ENCODE measurements at places on chromosomes 7 and 10.

DNA sequence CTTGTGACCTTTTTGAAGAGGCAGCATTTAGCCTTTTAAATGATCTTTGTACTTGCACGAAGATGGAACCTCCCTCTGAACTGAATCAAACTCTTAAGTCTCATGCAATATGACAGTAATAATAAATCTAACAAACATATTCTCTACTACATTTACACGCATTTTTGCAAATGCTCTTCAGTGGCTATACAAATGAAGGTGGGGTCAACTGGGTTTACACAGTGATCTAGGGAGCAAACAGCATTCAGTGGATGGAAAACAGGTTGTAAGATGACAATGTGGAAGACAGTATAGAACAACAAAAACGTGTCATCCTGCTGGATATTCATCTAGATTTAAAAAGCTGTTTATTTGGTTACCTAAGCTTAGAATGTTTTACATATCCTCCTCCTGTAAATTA lies 7.5 kb downstream of the CCDC186 start:
- DNase-seq: no peak

GRCh38 chr10:120981601-120982391 lies 130.6 kb downstream of the WDR11 start:
- DNase-seq: no peak

DNA sequence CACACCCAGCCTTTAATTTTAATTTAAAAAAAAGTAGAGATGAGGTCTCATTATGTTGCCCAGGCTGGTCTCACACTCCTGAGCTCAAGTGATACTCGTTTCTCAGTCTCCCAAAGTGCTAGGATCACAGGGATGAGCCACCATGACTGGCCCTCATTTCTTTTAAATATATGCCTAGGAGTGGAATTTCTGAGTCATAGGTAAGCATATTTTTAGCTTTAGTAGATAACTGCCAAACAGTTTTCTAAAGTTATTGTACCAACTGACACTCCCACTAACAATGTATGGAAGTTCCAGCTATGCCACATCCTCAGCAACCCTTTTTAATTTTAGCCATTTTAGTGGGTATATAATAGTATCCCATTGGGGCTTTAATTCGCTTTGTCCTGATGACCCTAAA lies 13.8 kb upstream of the PPIF start:
- DNase-seq: peak; percentile 82

DNA sequence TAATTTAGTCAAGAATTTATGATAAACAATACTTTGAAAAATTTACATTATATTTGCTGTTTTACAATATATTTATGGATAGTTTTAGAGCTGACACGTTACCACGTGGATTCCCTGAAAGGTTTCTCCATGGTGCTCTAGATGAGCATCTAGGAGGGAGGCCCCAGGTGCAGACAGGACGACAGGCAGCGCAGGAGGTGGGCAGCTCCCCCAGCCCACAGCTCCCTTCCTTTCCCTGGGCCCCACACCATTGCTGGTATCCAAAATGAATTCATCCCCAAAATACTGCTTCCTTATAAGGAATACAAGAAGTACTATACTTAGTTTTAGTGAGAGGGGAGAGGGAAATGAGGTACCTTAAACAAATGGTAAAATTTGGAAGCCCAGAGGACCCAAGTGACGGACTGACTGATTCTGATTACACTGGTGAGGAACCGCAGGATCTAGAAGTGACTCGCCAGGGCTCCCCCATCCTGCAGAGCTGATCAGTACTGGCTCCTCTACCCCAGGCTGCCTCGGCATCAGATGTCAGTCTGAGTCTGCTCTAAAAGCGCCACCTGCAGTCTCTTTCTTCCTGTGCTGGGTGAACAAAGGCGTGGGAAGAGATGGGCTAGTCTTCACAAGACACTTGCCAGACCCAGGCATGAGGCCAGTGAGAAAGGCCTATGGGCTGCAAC lies 89.2 kb downstream of the DLG5 start:
- DNase-seq: peak; percentile 62

- DNase-seq: no peak
Measured at GRCh38 chr10:132647424-132647823, 109.8 kb downstream of the INPP5A start.

GRCh38 chr7:104983076-104983577 lies 30.9 kb upstream of the KMT2E start:
- no peak for DNase-seq

DNA sequence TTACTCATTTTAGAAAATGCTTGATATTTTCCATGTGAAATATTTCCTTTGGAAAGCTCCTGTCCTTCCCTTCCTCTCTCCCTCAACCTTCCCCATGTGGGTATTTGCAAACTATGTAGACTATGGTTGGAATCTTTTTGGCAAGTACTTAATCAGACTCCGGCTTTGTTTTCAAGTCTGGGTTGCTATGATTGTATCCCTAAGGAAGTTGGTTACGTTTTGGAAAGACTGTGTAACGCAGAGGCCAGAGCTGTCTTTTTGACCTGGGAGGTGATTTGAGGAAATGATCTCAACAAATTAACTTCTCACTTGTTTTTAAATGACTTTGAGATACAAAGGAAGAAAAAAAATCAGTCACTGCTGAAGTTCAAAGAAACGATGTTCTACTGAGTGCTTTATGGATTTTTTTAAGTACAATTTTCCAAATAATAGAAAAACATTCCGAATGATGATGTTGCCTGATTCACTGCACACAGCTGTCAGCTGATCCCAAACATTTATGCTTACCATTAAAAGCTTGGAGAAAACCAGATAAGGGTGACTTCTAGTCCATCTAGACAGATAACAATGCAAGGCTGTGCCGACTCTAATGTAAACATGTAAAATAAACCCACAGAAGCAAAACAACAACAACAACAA lies 145.5 kb upstream of the CELF2 start:
- peak; percentile 11 for DNase-seq

DNA sequence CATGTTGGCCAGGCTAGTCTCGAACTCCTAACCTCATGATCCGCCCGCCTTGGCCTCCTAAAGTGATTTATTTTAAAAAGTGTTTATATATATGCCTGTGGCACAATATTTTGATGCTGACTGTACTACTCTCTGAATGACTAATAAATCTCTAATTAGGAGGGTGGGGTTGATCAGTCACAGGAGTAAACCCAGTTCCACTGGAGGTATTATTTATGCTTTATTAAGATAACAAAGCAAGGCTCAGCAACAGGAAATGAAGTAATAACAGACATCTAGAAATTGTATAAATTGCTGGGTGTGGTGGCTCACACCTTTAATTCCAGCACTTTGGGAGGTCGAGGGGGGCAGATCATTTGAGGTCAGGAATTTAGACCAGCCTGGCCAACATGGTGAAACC lies 26.0 kb upstream of the MCU start:
- DNase-seq: peak; percentile 81

- peak; percentile 57 for DNase-seq
Measured at GRCh38 chr7:41451826-41452225, 251.1 kb downstream of the INHBA start.

GRCh38 chr7:128497405-128497804 lies 20.9 kb downstream of the METTL2B start:
- DNase-seq: no peak

DNA sequence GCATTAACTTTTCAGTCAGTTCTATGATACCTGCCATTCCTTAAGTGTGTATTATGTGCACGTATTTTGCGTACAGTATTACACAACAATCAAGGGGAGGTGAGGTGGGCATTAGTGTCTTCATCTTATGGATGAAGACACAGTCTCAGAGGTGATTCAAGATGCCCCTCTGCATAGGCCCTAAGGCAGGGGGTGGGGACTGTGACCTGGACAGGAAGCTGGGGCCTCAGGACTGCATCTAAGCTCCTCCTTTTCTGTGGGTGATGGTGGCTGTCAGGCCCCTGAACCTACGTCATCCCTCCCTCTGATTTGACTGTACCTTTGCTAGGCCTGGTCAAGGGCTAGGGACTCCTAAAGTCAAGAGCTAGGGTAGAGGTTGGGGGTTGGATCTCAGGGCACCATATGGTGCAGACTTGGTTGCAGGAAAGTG lies 38.9 kb downstream of the HK1 start:
- no peak for DNase-seq

- no peak for DNase-seq
Measured at GRCh38 chr7:50396856-50397255, 53.3 kb downstream of the FIGNL1 start.
